Endothelial cell of umbilical vein (primary cell): ENCODE measurements at places on chromosomes 7 and 10.

- no peak for DNase-seq
Measured at GRCh38 chr7:86448856-86449255, 194.9 kb upstream of the GRM3 start.

GRCh38 chr10:83023662-83024061 is 1115.6 kb upstream of the GHITM start:
- DNase-seq: no peak

GRCh38 chr7:50632561-50633413 is 67.6 kb upstream of the DDC start:
- DNase-seq: peak; percentile 71

DNA sequence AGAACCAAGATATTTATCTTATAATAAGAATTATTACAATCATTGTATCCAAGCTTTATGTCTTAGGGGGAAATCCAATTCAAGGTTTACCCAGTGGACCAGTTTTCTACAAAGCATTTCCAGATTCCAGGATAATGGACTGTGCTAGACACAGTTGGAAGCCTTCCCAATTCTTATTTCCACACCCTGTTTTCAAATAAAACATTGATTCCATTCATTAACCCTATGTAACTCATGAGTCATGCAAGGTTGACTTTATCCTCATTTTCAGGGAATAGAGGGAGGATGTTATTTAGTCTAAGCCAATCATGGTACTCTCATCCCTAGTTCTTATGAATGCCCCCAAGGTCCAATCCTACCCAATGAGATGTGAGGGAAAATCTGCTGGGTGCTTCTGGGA is 145.7 kb downstream of the RNLS start:
- no peak for DNase-seq

DNA sequence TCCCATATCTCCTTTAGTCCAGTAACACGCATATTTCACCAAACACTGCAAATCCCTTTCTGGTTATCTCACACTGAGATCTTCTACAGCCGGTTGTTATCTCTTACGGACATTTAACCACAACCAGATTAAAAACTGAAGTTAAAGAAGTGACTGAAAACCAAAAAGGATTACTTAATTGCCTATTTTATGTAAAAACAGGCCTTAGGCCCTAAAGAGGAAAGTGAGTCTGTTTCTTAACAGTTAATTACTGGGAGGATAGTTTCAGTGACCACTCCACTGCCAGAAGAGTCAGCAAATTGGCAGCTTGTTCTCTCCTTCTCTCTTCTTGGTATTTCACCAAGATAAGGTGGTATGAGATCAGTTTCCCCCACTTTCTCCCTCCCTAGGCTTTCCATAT is 161.9 kb upstream of the MEOX2 start:
- no peak for DNase-seq

DNA sequence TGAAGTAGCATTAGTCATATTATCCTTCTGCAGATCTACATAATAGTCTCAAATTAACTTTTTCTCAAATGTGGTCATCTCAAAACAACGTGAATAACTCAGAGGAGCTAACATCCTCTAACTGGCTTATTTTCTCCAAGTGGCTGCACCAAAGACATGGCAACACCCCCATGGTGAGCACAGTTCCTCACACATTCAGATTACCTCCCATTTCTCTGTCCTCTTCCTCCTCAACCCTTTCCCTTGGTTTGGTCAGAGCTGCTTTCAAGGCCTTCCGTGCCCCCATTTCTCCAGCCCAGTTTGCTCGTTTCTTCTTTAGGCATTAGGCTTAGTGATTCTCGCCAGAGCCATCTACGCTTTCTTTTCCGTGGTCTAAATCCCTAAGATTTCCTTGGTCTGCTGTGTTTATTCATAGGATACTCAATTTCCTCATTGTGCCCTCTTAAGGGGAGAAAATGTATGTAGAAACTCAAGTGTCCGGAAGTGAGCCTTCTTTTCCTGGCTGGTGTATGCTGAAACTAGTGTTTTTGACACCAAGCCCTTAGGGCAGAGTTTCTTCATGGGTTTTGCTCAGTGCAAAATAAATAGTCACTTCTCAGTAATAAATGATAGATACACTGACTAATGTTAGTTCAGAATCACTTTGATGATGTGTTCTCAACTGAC is 2.6 kb downstream of the MET start:
- peak; percentile 64 for DNase-seq
